Daoy (cell line): ENCODE measurements at places on chromosomes 13 and 19. TPM values are rescaled to one million over a fixed set of nuclear protein-coding genes. Genes with fewer than 3 reads are reported as not detected.

The ZNF20 gene
- total RNA-seq = 2.6 and 3.3 TPM in 2 replicates

The ZNF578 gene
- 1.4 and 1.6 TPM in 2 replicates for total RNA-seq

The CEACAM21 gene
- 0.12 TPM in 1 of 2 replicates, not detected in the other for total RNA-seq

The CEACAM20 gene
- not detected in 2 replicates for total RNA-seq

The GEMIN7 gene
- total RNA-seq = 43.3 and 70.7 TPM in 2 replicates

The ZNF416 gene
- 2.9 and 5.1 TPM in 2 replicates for total RNA-seq

The RFC3 gene
- 56.9 and 75.3 TPM in 2 replicates for total RNA-seq

The ETV2 gene
- total RNA-seq = not detected in 2 replicates

The ERF gene
- total RNA-seq = 23.8 and 30.8 TPM in 2 replicates

The PGLYRP1 gene
- total RNA-seq = not detected in 2 replicates

The PLIN4 gene
- total RNA-seq = 0.57 and 0.69 TPM in 2 replicates

The OR10H4 gene
- total RNA-seq = not detected in 2 replicates

DNA sequence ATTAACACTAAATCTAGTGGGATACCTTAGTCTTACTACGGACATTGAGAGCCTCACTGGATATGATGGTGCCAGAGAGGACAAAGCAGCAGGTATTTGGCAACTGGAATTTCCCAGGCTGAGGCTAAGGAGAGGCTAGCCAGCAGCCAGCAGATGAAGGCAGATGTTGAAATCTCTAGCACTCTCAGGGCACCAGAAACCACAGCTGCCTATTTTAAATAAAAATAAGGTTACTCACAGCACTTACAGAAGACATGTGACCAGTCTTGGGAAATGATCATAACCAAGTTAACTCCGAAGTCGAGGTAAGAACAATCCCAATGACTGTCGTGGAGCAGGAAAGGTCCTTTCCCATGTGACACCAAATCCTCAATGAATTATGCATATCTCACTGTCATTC, 1726.0 kb downstream of the EFNB2 start:
- peak; percentile 2 for DNase-seq

- DNase-seq = peak; percentile 23
Observed at GRCh38 chr19:48354332-48354992, 9.3 kb downstream of the TMEM143 start.

DNA sequence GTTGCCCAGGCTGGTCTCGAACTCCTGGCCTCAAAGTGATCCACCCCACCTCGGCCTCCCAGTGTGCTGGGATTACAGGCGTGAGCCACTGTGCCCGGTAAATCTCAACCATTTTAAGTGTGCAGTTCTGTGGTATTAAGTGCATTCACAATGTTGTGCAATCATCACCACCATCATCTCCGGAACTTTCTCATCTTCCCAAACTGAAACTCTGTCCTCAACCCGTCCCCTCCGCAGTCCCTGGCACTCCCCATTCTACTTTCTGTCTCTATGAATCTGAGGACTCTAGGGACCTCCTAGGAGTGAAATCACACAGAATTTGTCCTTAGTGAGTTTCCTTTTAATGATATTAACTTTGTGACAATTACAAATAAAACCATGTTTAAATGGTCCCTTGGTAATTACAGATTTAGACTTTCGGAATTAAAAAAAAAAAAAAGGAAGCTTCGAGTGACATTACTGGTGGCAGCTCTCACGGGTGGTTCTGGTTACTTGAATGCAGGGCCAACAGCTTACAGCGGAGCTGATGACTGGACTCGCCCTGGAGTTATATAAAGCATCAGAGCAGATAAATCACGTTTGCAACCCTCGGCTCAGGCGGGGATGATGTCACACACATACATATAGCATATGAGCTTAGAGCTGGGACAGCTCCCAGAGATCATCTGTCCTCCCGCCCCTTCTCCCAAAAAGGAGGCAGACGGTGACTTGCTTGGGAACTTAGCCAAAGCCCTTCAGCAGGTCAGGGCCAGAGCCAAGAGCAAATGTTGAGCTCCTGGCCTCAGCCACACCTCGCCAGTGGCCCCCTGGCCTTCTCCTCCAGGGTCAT, 89.8 kb downstream of the ZNF557 start:
- peak; percentile 68 for DNase-seq

- DNase-seq = no peak
Observed at GRCh38 chr19:10195199-10195519, 406 bp upstream of the DNMT1 start.

DNA sequence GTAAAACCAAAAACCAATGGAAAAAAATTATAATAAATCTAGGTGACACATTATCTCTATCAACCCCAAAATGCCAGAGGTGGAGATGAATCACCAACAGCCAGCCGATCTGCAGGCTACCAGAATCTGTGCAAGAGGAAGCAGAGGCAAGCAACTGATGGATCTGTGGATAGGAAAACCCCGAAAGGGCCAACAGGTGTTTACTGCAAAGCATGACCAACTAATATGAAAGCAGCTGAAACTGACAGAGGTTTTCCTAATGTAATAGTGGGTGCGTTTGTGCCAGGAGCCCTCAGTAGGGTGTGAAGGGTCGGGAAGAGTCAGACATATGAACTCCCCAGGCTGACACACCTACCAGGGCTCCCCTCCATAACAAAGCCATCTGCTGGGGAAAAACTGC, 554.6 kb downstream of the RFC3 start:
- DNase-seq = peak; percentile 5

DNA sequence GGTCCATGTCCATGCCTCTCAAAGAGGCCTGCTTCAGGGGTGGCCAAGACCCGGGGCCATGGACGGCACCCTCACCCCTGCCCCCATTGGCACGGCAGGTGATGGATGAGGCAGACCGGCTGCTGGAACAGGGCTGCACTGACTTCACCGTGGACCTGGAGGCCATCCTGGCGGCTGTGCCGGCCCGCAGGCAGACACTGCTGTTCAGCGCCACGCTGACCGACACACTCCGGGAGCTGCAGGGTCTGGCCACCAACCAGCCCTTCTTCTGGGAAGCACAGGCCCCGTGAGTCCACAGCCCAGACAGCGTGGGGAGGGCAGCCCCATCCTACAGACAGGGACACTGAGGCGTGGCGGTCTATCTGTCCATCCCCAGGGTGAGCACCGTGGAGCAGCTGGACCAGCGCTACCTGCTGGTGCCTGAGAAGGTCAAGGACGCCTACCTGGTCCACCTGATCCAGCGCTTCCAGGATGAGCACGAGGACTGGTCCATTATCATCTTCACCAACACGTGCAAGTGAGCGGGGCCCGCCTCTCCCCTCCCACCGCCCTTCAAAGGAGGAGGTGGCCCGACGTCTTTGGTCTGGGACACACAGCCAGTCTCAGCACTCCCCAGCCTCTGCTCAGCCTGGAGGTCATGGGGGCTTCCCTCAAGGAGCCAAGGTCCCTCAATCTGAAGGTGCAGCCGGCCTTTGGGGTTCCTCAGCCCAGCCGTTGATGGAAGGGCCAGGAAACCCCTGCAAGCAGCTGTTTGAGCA, 2.9 kb downstream of the DDX49 start:
- DNase-seq = no peak

DNA sequence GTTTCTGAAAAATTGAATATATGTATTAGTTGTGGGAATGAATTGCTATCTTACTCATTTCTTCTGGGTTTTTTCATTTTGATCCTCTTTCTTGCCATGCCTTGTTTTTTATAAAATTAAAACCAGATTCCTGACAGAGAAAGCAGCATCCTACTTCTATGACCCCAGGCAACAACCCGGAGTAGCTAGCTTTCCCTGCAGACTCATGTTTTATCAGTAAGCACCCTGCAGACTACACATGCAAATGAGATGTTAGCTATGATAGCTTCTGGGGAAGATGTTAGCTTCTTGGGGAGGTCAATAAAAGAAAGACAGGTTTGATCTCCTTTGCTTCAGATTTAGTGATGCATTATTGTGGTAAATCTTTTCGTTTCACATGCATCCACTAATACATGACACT, 1598.6 kb downstream of the SLITRK5 start:
- no peak for DNase-seq

GRCh38 chr19:4379383-4380253, 20.7 kb downstream of the SH3GL1 start:
- DNase-seq = peak; percentile 78

DNA sequence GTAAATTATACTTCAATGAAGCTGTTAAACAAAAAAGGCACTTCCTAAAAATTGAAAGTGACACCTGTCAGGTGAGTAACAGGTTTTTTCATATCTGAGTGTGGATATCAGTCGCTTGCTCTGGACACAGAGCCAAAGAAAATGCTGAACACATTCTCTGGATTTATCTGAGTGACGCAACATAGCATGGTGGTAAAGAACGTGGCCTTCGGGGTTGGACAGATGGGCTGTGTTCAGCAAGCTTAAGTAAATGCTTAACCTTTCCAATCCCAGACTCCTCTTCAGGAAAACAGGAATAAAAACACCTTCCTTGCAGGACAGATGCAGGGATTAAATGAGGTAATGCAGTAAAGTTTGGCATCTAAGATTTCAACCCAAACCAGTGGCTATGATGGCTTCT, 132.0 kb downstream of the FOXO1 start:
- no peak for DNase-seq

DNA sequence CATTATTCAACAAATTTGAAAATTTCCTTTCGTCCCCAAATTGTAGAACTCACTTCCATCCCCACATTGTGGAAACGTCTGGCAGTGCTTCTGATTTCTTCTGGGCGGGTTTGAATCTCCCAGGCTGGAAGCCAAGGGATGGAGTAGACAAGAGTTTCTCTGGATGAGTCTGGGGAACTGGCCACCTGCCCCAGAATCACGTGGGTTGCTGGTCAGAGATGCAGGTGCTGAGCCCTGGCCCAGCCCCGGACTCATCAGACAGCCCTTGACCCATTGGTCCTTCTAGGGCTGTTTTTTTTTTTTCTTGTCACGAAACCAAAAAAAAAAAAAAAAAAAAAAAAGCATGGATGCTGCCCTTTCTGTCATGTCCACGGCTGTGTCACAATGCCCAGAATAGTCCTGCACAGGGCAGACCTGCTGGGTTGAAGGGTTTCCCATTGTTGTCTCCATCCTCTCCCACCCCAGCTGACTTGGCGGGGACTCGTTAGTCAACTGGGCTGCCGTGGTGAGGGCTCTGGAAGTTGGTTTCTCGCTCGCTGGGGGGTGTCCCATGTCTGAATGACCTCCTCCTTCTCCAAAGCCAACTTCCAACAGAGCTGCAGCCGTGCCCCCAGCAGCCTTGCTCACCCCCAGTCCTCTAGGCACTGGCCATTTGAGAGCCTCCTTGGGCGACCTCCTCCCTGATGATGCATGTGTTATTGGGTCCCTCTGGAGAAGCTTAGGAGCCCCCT, 12.8 kb downstream of the CHST8 start:
- DNase-seq = no peak

- DNase-seq = no peak
Observed at GRCh38 chr13:23560571-23561089, 9.6 kb upstream of the TNFRSF19 start.

DNA sequence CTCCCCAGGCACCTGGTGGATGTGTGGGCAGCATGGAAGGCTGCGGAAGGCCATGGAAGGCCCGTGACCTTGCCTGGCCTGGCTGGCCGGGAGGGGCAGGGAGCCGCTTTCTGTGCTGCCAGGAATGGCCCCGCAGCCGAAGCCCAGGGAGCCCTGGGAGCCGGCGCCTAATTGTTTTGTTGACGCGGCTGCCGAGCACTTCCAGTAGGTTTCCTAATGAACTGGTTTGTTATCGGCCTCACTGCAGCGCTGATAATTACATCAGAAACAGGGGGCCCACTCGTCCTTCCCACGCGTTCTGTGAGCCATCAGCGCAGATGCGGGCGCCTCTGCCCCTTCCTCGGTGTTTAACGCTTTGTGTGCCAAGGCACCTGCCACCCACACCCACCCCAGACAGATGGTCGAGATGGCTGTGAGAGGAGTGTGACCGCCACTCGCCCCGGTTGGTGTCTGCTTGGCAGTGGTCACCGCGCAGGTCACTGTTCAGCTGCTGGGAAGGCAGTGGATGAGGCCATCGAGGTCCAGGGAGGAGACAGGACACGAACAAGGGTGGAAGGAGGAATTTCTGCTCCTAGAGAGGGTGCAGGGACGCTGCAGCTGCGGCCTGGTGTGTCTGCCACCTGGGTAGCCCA, 124.5 kb downstream of the KDM4B start:
- no peak for DNase-seq

GRCh38 chr13:76813000-76813691, 73.1 kb downstream of the KCTD12 start:
- DNase-seq = no peak

GRCh38 chr19:35031072-35031881, 1.0 kb downstream of the SCN1B start:
- DNase-seq = peak; percentile 46

DNA sequence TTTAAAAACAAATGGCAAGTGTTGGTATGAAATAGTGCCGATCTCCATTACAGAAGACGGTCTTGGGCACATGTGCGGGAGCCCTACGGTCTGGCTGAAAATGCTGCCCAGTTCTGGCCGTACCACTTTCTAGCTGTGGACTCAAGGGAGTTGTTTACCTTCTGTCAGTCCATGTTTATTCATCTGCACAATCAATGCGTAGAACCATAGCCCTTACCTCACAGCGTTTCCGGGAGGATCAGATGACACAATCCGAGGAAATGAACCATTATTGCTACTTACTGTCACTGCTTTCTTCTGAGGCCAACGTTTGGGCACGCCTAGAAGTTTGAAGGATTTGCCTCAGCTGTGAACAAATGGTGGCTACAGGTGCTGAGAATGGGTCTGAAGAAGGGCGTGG, 31.2 kb downstream of the GADD45B start:
- DNase-seq = no peak

- no peak for DNase-seq
Observed at GRCh38 chr13:51608857-51609406, 24.7 kb downstream of the WDFY2 start.

GRCh38 chr13:109669234-109669612, 117.2 kb downstream of the IRS2 start:
- DNase-seq = no peak

- no peak for DNase-seq
Observed at GRCh38 chr19:57615346-57615745, 1.3 kb downstream of the ZNF134 start.

GRCh38 chr13:26185720-26186117, 36.4 kb downstream of the RNF6 start:
- DNase-seq = no peak

DNA sequence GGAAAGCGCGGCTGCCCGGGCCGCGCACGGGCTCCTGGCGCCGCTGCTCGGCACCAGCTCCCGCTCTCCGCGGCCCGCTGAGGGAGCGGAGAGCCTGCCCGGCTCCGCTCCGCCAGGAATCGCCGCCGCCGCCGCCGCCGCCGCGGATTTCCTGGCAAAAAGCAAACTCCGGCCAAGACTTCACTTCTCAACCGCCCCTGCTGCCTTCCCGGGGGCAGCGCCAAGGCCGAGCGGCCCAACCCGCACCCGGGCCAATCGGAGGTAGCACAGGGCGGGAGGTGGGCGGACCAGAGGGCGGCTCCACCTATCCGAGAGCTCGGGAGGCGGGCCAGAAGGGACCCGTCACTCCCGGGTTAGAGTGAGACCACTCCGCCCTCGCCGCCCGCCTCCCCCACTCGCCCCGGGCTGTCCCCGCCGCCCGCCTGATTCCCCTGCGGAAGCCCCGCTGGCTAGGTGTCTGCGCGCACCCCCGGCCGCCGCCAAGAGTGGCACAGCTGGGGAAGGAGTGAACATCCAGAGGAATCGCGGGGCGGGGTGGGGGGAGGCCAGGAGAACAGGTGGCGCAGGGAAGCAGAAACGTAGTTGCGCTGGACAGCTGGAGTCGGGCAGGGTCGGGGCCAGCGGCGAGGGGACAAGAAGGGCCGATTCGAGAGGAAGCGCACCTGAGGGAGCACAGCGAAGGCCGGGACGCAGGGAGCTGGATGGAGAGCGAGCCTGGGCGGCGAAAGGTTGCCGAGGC, at the start of gene LNX2:
TSS of gene LNX2 (minus strand) at position 153 of the 739 bp plus-strand sequence. CDS start 38,826 bp downstream, outside the sequence.
- peak; percentile 96 for DNase-seq

- DNase-seq = no peak
Observed at GRCh38 chr13:27023385-27024073, 148.1 kb downstream of the USP12 start.
